H54 (cell line): ENCODE measurements at places on chromosomes 1 and 21.
A peak's percentile ranks its signal among the peaks of the same experiment; 100 is the strongest.

GRCh38 chr1:237999426-238000052 lies 108.8 kb upstream of the ZP4 start:
- DNase-seq, result no peak

GRCh38 chr21:28712411-28712810 lies 280.3 kb downstream of the LTN1 start:
- DNase-seq, result no peak

- no peak for DNase-seq
Measured at GRCh38 chr1:29939079-29939478, 702.8 kb downstream of the PTPRU start.

DNA sequence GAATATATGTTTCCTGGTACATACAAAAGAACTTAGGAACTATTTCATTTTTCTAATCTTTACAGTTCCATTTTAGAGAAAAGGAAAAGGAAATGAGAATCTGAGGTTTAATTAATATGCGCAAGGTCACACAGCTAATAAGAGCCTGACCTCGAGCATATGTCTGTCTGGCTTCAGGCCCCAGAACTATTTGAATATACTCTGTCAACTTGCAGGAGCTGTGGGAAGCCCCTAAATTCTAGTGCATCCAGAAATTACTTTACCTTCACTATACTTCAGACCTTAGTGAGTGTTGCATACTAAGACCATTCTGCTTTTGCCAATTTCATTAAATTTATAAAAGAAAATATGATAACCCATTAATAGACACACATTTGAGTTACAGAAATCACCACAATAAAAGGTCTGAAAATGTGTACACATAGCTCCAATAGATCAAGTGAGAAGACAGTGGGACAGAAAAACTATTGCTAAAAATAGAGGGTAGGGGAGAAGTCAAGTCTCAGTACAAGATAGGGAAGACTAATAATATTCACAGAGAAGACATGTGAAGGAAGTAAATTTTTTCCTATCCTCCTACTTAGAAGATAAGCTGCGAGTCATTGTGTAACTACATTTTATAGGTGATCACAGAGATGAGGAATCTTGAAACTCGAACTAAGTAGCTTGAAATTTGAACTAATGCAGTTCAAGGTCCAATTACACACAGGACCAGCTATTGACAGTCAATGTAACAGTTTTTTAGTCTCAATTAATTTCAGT lies 3.8 kb downstream of the RGS13 start:
- peak; percentile 2 for DNase-seq

GRCh38 chr1:86296305-86297205 lies 99.6 kb downstream of the ODF2L start:
- DNase-seq, result no peak

DNA sequence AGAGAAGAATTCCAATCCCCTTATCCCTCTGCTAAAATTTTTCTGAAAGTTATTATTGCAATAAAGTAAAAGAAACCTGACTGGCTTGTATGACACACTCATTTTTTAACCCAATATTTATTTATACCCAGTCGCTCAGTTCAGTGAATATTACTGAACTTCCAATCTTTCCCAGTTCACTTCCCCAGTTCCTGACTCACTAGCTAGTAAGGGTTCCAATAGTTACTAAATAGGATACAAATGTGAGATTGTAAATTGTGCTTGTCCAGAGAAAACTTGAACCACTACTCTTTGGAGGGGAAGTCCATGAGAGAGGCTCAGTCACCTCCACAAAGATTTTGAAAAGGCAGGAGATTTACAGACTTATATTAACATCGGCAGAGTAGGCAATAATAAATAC lies 31.4 kb downstream of the PRDX6 start:
- no peak for DNase-seq

GRCh38 chr1:204136814-204137213 lies 15.0 kb downstream of the ETNK2 start:
- DNase-seq, result no peak

DNA sequence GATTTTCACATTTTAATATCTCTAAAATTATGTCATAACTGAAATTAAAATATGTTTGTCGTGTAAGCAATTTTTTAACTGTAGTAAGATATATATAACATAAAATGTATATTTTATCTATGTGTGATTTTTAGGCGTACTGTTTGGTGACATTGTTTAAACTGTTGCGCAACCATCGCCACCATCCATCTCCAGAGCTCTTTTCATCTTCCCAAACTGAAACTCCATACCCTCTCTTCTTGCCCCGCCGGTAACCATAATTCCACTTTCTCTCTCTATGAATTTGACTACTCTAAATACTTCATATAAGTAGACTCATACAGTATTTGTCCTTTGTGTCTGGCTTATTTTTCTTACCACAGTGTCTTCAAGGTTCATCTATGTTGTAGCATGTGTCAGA lies 66.4 kb downstream of the DDX20 start:
- no peak for DNase-seq

GRCh38 chr1:109438798-109439297 lies 12.6 kb upstream of the PSMA5 start:
- peak; percentile 46 for DNase-seq

GRCh38 chr1:219159946-219160645 lies 13.6 kb upstream of the LYPLAL1 start:
- DNase-seq, result peak; percentile 5

GRCh38 chr1:41448821-41449220 lies 35.7 kb downstream of the EDN2 start:
- DNase-seq, result no peak

DNA sequence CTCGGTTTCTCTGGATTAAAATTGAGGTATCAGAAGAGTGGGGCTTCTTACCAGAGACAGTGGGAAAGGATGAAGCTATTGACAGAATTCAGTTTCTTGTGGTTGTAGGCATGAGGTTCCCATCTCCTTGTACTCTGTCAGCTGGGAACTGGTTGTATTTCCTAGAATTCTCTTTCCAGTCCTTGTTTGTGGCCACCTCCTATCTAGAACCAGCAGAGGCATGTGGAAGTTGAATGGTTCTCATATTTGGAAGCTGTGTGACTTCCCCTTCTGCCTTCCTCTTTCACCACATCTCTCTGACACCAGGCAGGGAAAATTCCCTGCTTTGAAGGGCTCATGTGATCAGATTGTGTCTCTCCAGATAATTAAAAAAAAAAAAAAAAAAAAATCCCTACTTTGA lies 457.7 kb upstream of the ADAMTS5 start:
- no peak for DNase-seq

DNA sequence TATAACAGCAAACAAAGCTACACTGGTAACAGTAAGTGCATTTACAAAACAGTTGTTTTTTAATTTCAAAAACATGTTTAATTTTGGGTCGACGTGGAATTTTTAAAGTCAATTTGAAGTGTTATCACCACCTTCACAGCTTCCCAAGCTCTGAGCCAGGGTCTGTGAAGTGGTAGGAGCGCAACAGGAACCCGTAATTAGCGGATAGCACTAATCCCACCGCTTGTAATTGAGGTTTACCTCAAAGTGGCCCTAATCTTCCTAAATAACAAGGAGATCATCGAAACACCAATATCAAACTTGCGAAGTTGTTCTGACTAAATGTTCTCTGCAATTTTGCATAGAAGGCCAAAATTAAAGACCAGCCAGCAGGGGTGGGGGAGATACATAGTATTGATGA lies 18.8 kb downstream of the LBR start:
- no peak for DNase-seq

GRCh38 chr1:1066403-1067283 lies 7.5 kb downstream of the RNF223 start:
- peak; percentile 90 for DNase-seq

DNA sequence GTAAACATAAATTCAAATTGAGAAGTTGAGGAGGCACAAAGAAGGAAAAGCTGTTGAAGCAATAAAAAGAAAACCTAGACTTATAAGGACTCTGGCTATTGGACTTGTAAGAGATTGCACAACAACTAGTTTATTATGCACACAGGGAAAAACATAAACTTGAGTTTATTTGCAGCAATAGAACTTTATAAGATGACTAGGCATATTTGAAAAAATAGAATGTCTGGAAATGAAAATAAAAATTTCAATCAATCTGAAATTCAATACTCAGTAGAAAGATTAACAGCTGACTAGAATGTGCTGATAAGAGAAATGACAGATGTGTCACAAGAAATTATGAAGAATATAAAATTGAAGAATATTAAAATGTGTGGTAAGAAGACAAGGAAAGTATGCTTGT lies 505.4 kb upstream of the ZP4 start:
- DNase-seq, result no peak

GRCh38 chr1:12230549-12231275 lies 882 bp downstream of the VPS13D start:
- peak; percentile 35 for DNase-seq
